ENCODE measurements at places on chromosomes 6 and 20.

DNA sequence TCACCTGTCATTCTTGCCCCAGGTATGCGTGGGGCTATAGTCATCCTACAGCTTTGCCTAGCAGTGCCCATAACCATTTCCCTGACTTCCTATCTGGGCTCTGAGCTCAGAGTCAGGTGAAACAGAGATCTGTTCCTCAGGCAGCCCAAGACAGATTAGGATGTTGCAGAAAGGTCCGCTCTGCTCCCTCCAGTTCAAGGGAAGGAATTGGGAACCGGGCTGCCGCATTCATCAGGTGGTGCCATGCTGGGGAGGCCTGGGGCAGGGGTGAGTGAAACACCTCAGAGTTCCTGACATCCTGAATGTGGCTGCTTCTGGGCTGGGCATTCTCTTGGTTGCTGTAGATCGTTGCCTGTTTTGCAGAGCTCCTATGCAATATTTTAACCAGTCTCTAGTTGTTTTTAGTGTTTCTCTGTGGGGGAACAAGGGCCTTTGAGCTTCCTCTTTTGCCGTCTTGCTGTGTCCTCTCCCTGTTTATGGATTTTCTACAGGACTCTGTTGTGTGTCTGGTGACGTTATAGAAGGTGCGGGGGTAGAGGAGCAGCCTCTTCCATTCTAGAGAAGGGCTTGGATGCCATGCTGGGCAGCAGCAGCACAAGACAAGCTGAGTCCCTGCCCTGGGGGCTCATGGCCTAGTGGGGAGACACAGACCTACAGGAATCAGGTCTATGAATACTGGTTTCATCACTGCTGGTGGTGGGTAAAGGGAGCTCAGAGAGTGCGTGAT lies 9.2 kb downstream of the ENTPD6 start:
- peak; percentile 22 for DNase-seq

DNA sequence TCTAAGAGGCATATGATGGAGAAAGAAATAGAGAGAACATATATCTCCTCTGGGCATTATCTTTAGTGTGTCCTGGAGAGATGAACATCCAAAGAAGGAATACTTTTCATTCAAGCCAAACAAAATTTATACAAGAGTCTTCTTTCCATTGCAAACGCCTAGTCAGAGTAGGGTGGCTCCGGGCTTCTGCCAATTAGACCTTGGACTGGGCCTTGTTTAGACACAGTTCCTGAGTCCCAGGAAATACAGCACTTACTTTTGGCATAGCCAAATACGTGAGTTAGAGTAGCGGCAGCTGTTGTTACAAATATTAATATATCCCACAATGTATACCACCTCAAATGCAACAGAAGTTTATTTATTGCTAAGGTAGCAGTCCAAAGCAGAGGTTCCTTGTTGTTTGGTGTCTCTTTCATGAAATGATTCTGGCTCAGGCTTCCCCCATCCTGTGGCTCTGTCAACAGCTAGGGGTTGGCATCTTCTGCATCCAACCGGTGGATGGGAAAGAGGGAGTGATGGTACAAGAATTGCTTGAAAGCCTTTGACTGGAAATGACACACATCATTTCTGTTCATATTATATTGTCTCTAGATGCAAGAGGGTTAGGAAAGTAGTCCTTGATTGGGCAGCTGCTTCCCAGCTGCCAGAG lies 148.0 kb upstream of the SPACA1 start:
- DNase-seq: no peak

DNA sequence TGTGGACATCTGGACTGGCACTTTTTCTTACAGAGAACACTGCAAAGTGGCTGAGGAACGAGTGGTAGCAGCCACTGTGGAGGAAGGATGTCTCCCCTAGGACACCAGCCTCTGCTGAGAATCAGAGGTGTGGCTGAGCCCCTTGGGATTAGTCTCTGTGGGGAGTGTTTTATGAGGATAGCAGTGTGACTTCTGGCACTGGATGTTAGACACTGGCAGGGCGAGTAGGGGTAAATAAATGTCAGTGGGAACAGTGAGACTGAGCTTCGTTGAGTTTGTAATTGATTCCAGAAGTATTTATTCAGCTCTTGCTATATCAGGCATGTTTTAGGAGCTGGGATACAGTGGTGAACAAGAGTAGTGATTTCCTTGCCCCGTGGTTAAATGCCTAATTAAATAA lies 124.0 kb downstream of the JARID2 start:
- no peak for DNase-seq

DNA sequence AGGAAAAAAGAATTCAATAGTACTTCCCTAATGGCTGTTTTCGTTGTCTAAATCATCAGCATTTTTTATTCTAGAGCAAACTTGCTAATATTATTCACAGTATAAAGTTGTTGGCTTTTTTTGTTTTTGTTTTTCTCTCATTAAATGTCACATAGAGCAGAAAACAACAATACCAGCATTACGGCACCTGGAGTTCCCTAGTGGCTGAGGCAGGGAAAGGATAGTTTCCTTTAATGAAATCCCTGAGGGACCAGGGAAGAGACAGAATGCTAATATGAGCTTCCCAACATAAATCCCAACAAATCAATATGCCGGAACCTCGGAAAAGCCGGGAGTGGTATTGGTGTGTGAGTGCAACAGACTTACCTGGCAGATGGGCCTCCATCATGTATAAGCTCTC lies 235.2 kb upstream of the ASCC3 start:
- DNase-seq: no peak

- no peak for DNase-seq
Observed at GRCh38 chr6:138031850-138032249, 75.4 kb downstream of the PERP start.

DNA sequence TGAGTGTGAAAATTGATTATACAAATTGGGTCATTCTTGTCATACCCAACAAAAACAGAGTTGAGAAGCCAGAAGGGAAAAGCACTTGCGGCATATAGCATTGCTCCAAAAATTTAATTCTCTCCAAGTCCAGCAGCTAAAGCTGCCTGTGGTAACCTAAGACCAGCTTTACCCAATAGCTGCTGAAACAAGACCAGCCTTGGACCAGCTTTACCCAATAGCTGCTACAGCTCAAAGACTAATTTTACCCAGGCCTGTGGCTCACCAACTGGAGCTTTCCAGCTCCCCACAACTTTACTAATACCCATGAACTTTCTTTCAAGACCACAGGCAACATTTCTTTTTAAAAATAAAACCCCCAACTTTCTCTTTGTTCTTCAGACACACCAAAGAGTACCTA lies 32.8 kb upstream of the ZNF133 start:
- DNase-seq: no peak

- no peak for DNase-seq
Observed at GRCh38 chr20:57594092-57594951, 25.9 kb downstream of the ZBP1 start.

DNA sequence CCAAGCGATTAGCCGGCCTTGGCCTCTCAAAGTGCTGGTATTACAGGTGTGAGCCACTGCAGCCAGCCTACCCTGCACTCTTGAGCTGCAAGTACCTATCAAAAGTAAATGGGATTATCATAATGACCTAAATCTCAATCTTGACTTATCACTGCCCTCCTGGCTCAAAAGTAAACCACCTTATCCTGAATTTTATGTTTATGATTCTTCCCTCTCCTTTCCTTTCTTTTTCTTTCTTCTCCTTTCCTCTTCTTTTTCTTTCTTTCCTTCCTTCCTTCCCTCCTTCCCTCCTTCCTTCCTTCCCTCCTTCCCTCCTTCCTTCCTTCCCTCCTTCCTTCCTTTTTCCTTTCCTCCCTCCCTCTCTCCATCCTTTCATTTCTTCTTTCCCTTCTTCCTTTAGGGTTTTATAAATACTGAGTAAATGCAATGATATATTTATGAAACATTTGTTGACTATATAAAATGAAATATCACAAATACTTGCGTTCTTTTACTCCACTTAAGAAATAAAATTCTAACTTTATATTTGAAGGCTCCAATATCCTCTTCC lies 21.0 kb downstream of the SPATS1 start:
- no peak for DNase-seq

DNA sequence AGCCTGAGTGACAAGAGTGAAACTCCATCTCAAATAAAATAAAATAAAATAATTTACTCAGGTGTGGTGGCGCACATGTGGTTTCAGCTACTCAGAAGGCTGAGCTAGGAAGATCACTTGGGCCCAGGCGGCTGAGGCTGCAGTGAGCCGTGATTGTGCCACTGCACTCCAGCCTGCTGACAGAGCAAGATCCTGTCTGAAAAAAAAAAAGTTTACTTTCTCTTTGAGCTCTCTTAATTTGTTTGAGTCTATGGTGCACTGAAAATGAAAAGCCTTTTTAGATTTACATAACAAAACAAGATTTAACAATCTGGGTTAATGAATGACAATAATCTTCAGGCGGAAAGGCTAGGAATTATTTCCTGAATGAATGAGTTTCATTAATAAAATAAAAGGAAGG lies 23.3 kb upstream of the NHSL1 start:
- no peak for DNase-seq

GRCh38 chr6:23584134-23584763 lies 541.8 kb upstream of the NRSN1 start:
- DNase-seq: no peak

GRCh38 chr6:22098601-22099031 lies 198.2 kb downstream of the PRL start:
- no peak for DNase-seq

DNA sequence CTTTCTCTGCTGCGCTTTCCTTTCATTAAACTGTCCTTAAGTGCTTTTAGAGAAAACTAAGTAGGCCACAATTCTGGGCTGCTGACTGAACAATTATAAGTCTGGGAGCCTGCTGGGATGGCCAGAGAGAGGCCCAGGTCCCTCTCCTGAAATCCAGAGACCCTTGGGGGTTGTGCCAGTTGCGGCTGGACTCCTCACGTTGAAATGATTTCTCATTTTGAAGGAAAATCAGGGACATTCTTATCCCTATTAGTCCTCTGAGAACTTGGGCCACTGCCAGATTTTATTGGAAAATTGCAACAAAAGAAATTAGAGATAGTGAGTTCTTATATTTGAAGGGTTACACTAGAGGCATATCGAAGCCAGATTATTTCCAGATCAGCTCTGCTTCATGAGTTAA lies 145.1 kb downstream of the CLIC5 start:
- DNase-seq: no peak

DNA sequence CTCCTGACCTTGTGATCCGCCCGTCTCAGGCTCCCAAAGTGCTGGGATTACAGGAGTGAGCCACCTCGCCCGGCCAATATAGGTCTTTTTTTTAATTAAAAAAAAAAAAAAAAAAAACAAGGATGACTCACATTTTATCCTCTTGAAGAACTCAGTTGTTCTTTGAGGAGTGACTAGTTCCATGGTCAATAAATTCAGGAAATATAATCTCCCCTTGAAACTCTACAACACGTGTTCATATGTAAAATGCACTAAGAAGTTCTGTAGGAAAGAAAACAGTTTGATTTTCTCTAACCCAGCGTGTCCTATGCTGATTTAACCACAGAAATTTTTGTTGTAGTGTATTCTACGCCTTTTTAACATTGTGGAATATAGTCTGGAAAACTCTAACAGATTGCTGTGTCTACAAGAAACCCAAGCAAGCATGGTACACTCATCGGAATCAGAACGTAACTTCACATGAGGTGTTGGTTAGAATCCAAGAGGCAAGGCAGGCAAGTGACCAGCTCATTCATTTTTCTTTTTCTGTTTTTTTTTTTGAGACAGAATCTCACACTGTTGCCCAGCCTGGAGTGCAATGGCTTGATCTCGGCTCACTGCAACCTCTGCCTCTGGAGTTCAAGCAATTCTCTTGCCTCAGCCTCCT lies 79.0 kb upstream of the ZNF217 start:
- DNase-seq: no peak

DNA sequence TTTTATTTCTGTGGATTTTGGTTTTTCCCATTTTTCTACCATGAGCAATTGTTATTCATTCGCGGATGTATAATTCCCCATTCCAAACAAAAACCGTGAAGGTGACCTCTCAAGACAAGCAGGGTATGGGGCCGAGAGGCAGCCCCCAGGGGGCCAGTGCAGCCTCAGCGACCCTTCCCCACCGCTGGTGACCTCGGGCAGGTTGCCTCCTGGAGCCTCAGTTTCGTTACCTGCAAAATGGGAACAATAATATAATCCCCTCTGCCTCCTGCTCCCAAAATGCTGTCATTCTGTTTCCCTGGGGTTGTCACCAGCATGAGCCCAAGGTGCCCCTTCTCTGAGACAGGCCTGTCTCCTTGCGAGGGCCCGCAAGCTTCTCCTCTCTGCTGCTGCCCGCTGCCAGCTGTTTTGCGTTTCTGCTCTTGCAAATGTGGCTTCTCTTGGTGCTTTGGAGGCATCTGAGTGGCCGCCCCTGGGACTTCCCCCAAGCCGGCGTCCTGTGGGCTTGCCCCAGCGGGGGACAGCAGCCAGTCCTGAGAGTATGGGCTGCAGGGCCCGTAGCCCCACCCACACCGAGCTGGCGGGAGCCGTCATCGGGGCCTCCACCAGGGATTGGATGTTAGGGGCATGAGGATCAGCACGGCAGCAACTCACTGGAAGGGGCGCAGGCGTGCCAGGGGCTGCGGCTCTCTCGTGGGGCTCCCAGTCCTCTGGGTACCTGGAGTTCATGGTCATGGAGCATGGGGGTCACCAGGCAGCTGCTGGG lies 161.9 kb downstream of the TAF4 start:
- DNase-seq: no peak

GRCh38 chr20:43824309-43825050 lies 90.2 kb upstream of the TOX2 start:
- DNase-seq: no peak
